Progenitor cell of endocrine pancreas (in vitro differentiated cells): ENCODE measurements at places on chromosomes 5 and 9. TPM values are rescaled to one million over a fixed set of nuclear protein-coding genes. Genes with fewer than 3 reads are reported as not detected.

- peaks cover 12% of the 10 kb centered on the region for H3K27me3 ChIP-seq
- H3K4me1 ChIP-seq: peaks cover 4% of the 10 kb centered on the region
- no peak overlapping the region for H3K4me3 ChIP-seq
- H3K27ac ChIP-seq: peak overlapping the region; percentile 16
- no peaks in the 10 kb centered on the region for H3K36me3 ChIP-seq
- DNase-seq: no peak
Observed at GRCh38 chr9:128149951-128150593, 819 bp downstream of the LCN2 start.

- H3K4me3 ChIP-seq: no peak overlapping the region
- H3K27me3 ChIP-seq: no peaks in the 10 kb centered on the region
- no peak overlapping the region for H3K27ac ChIP-seq
- H3K36me3 ChIP-seq: no peaks in the 10 kb centered on the region
Observed at GRCh38 chr5:93421468-93421867, 159.6 kb downstream of the NR2F1-AS1 start.

UGT3A2 gene
- 0.53 and 0.67 TPM in 2 replicates for total RNA-seq

DNA sequence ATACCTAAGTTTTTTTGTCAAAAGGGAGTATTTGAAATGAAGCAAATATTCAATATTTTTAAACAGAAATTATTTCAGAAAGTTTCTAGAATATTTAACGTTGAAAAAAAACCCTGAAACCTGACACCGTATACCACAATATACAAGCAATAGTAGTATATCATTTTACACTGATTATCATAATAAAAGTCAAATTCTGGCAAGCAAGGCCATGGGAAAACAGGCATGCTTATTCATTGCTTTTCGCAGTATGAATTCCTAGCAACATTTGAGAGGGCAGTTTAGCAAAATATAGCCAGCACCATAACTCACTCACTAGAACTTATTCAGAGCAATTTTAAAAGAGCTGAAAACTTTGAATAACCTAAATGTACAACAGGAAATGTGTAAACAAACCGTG is 46.1 kb downstream of the ERAP1 start:
- no peak for DNase-seq
- no peak overlapping the region for H3K4me3 ChIP-seq
- H3K27me3 ChIP-seq: no peaks in the 10 kb centered on the region
- no peak overlapping the region for H3K27ac ChIP-seq
- peaks cover 9% of the 10 kb centered on the region for H3K36me3 ChIP-seq
- peaks cover 3% of the 10 kb centered on the region for H3K4me1 ChIP-seq

GRCh38 chr9:110742741-110743371 is 74.3 kb downstream of the MUSK start:
- no peaks in the 10 kb centered on the region for H3K27me3 ChIP-seq
- no peaks in the 10 kb centered on the region for H3K4me1 ChIP-seq
- no peak for DNase-seq
- H3K4me3 ChIP-seq: no peak overlapping the region

DNA sequence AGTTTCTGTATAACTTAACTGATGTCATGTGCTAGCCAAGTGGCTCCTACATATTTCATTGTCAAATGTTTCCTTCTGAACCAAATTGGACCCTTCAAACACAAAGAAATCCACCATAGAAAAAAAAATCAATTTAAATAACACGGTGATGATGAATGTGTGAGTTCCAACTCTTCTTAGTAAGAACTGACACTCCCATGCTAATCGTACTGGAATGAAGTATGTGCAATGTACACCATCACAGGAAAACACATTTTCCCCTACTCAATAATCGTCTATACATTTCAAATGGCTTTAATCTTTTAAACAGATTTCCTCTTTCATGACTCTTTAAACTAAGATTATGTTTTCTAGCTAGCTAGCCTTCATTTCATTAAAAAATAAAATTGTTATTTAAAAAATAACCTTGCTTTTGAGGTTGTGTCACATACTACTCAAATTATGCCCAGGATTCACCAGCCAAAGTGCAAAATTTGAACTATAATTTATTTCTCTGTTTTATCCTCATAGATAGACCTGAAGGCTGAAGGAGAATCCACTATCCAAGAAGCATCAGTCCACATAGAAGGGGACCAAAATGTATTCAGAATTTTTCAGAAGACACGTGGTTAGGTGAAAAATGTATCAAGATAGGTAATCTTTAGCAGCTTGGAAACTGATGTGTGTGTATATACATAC is 131.0 kb upstream of the ITGA1 start:
- H3K27ac ChIP-seq: no peak overlapping the region
- H3K4me1 ChIP-seq: no peaks in the 10 kb centered on the region
- peaks cover 2% of the 10 kb centered on the region for H3K27me3 ChIP-seq
- H3K4me3 ChIP-seq: no peak overlapping the region
- no peaks in the 10 kb centered on the region for H3K36me3 ChIP-seq

GRCh38 chr5:35820735-35821134 is 36.0 kb upstream of the IL7R start:
- no peak for DNase-seq
- peaks cover 1% of the 10 kb centered on the region for H3K4me1 ChIP-seq
- H3K36me3 ChIP-seq: no peaks in the 10 kb centered on the region
- H3K27ac ChIP-seq: no peak overlapping the region
- H3K27me3 ChIP-seq: peaks cover 8% of the 10 kb centered on the region
- no peak overlapping the region for H3K4me3 ChIP-seq

HTR1A gene
- not detected in 2 replicates for total RNA-seq

FGF1 gene
- total RNA-seq: not detected in 2 replicates

GRCh38 chr5:100789694-100790093 is 113.4 kb downstream of the ST8SIA4 start:
- no peak overlapping the region for H3K27ac ChIP-seq
- H3K4me3 ChIP-seq: no peak overlapping the region
- peaks cover 52% of the 10 kb centered on the region for H3K4me1 ChIP-seq
- peaks cover 1% of the 10 kb centered on the region for H3K36me3 ChIP-seq
- H3K27me3 ChIP-seq: no peaks in the 10 kb centered on the region

- no peak for DNase-seq
- peaks cover 8% of the 10 kb centered on the region for H3K27me3 ChIP-seq
- H3K36me3 ChIP-seq: no peaks in the 10 kb centered on the region
- no peak overlapping the region for H3K4me3 ChIP-seq
- H3K4me1 ChIP-seq: no peaks in the 10 kb centered on the region
- no peak overlapping the region for H3K27ac ChIP-seq
Observed at GRCh38 chr5:122229551-122229950, 82.5 kb upstream of the SNCAIP start.

GRCh38 chr9:78725503-78725902 is 428.6 kb downstream of the PSAT1 start:
- H3K4me3 ChIP-seq: no peak overlapping the region
- no peak for DNase-seq
- no peak overlapping the region for H3K27ac ChIP-seq
- no peaks in the 10 kb centered on the region for H3K4me1 ChIP-seq

DNA sequence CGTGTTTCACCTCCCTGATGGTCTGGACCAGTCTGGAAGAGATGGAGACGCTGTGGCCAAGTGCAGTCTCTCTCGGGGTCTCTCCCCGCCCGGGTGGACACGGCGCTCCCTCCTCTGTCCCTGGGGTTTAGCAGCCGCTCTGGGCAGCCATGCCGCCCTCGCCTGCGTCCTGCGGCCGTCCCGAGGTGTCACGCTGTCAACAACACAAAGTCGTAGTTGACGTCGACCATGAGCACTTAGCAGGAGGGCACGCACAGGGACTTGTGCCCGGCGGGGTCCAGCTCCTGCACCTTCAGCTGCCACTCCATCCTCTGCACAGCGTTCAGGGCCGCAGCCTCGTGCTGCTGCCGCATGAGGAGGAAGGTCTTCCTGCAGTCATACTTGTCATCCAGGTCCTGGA is 368.9 kb downstream of the CDH9 start:
- no peak for DNase-seq
- H3K36me3 ChIP-seq: no peaks in the 10 kb centered on the region
- H3K4me3 ChIP-seq: no peak overlapping the region
- H3K4me1 ChIP-seq: no peaks in the 10 kb centered on the region
- H3K27me3 ChIP-seq: no peaks in the 10 kb centered on the region

- H3K36me3 ChIP-seq: no peaks in the 10 kb centered on the region
- H3K4me1 ChIP-seq: peaks cover under 1% of the 10 kb centered on the region
- peaks cover 6% of the 10 kb centered on the region for H3K27me3 ChIP-seq
- no peak overlapping the region for H3K27ac ChIP-seq
- no peak overlapping the region for H3K4me3 ChIP-seq
Observed at GRCh38 chr5:96816991-96817390, 9.2 kb upstream of the ERAP1 start.

DNA sequence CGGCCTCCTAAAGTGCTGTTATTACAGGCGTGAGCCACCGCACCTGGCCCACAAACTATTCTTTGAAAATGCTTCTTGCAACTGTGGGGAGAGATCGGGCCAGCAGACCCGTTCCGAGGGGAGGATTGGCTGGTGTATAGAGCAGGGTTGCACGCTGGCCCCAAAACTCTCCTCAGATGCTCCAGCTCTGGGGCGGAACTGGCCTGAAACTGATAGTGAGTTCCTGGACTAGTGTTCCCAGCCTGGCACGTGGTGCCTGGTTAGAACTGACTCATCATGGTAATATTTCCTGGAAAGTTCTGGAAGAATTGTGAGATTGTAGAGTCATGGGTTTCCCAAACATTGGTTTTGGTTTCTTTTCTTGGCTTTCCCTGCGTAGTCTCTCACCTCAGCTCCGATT is 120.5 kb downstream of the FBXL7 start:
- DNase-seq: no peak
- H3K36me3 ChIP-seq: no peaks in the 10 kb centered on the region
- H3K27ac ChIP-seq: no peak overlapping the region
- no peaks in the 10 kb centered on the region for H3K27me3 ChIP-seq
